ENCODE measurements at places on chromosomes 3 and 15.

- DNase-seq = no peak
Measured at GRCh38 chr3:56269755-56270535, 198.3 kb downstream of the ERC2 start.

DNA sequence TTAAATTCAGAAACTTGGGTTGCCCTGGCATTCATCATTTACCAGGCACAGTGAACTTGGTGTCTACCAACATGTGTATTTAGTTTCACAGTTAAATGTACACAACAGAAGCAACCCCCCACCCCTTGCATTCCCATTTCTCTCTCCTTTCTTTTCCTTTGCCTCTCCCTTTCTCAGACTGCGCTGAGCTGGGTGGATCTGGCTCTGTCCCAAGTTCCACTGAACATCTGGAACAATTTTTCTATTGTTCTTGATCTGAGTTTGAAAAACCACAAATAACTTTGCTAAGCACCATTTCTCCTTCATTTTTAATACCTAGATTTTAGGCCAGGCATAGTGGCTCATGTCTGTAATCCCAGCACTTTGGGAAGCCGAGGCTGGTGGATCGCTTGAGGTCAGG lies 242.2 kb downstream of the ABHD5 start:
- DNase-seq = no peak

DNA sequence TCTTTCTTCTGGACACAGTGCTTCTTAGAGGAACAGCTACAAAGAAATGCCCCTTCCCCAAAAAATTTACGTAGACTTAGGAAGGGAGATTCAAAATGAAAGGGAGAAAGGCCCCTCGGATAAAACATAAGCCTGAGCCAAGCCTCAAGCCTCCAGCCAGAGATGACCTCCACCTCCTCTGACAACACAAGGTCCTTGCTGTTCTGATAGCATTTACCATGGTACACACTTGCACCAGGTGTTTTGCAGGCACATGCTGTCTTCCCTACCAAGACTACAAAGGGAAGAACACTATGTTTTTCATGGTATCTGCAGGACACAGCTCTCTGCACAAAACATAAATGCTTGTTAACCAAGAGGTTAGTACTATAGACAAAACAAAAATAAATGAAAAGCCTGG lies 27.8 kb downstream of the RYK start:
- DNase-seq = no peak

- no peak for DNase-seq
Measured at GRCh38 chr3:121515313-121515712, 30.5 kb downstream of the POLQ start.

GRCh38 chr3:125067225-125067624 lies 11.4 kb upstream of the HEG1 start:
- no peak for DNase-seq

DNA sequence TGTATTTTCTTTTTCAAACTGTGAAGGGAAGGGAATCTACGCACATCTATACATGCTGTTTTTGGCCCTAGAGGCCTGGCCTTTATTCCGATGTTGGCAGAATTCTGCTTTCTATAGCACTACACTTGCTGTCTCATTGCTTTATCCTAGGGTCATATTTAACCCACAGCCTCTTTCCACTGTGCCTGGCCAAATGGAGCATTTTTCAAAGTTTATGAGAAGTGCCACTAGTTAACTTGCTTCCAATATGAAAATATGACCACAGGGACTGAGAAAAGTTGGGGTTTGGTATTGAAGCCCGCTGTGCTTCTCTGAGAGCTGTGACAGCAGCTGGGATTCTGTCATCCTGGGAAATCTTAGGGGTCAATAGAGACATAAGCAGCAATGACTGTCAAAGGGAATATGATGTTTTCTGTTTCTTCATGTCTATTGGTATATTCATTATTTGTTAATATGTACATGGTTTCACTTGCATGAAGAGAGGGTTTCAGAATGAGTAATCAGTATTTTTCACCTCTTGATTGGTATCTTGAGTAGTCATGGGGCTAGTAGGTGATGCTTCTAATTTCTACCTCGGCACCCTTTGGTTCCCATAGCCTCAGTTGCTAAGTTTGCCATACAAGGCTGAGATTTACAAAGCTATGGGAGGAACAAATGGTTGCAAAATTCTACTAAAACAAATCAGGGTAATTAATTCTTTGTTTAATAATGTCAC lies 275.8 kb upstream of the RBMS3 start:
- peak; percentile 21 for DNase-seq

GRCh38 chr15:29089731-29090616 lies 179.6 kb downstream of the NSMCE3 start:
- DNase-seq = no peak

DNA sequence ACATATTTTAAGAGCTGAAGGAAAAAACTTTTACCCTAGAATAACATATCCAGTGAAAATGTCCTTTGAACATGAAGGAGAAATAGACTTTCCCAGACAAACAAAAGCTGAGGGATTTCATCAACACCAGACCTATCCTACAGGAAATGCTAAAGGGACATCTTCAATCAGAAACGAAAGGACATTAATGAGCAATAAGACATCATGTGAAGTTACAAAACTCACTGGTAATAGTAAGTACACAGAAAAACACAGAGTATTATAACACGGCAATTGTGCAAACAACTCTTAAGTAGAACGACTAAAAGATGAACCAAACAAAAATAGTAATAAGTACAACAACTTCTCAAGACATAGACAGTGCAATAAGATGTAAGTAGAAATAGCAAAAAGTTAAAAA lies 3.5 kb upstream of the ZSCAN2 start:
- DNase-seq = no peak

DNA sequence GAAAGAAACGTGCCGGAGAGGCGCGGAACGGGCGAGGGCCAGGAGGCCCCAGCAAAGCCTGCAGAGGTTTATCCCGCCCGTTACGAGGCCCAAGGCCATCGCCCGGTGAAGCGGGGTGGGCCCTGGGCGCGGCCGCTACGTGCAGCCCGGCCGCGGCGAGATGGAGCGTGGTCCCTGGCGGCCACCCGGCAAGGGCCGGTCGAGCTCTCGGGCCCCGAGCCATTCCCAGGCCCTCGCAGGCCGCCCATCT lies 1.1 kb downstream of the PKM start:
- no peak for DNase-seq

DNA sequence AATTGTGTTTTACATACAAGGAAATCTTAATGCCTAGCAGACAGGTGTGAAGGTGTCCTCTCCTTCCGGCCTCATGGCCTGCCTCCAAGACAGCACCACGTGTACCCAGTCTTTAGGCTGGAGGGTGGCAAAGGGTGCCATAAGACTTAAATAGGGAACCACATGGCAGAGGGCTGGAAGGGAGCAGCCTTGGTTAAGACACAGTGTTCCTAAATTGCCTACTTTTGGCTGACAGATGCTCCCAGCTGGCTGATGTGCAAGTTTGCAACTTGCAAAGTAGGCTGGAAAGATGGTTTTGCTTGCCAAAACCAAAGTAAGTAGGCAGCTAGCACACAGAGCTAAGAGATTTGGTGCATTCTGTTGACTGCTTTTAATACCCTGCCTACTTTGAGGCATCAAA lies 45.2 kb downstream of the CCNB2 start:
- DNase-seq = no peak

DNA sequence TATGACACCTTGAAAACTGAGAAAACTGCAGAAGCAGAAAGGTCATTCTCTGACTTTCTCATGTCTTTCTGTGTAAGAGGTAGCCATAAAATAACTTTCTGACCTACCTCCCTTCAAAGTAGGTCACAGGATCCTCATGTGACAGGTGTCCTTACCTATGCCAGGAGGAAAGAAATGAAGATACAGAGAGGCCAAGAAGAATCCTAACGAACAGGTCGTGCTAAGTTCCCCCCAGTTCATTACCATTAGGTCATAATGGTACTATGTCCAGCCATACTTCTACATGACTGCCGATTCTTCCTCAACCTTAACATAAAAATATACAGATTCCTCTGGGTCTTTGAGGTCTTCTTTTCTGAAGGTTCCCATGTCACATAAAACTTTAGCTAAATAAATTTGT lies 118.6 kb downstream of the FOXB1 start:
- no peak for DNase-seq

GRCh38 chr3:188097791-188098190 lies 56.2 kb upstream of the LPP start:
- DNase-seq = no peak

DNA sequence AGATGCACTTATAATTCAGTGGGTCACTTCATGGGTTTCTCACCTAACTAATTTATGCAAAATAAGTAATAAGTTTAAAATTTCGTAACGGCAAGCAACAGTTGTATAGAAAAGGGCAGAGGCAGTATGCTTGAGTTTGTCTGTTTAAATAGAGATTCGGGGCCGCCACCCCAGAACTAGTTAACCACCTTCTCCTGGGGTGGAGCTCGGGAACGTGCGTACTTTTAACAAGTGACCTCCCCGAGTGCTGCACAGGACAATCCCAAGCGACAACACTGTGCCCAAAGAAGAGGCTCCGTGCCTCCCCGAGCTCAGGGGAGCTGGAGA lies 439 bp downstream of the SSR3 start:
- DNase-seq = no peak

GRCh38 chr3:177615015-177615414 lies 417.7 kb upstream of the TBL1XR1 start:
- no peak for DNase-seq

DNA sequence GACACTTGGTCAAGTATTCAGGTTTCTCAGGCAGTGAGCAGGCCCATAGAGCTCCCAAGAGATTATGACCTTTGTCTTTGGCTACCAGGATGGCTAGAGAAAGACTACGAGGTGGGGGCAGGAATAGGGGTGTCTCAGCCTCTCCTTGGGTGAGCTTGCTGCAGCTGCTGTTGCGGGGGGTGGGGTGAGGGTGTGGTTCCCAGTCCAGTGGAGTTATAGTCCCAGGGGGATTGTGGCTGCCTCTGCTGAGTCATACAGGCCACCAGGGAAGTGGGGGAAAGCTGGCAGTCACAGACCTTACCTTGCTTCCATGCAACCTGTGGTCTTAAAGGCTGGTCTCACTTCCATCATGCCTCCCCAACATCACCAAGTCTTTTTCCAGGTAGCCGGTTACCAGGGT lies 31.7 kb downstream of the ATP2C1 start:
- DNase-seq = no peak

- DNase-seq = no peak
Measured at GRCh38 chr3:69283496-69283895, 102.4 kb downstream of the FRMD4B start.

- DNase-seq = no peak
Measured at GRCh38 chr3:192833177-192833890, 84.3 kb downstream of the MB21D2 start.

GRCh38 chr15:60971732-60972131 lies 257.4 kb downstream of the RORA start:
- DNase-seq = no peak

GRCh38 chr3:193049935-193050334 lies 132.3 kb upstream of the MB21D2 start:
- no peak for DNase-seq

- no peak for DNase-seq
Measured at GRCh38 chr3:85781806-85782205, 823.0 kb downstream of the CADM2 start.

DNA sequence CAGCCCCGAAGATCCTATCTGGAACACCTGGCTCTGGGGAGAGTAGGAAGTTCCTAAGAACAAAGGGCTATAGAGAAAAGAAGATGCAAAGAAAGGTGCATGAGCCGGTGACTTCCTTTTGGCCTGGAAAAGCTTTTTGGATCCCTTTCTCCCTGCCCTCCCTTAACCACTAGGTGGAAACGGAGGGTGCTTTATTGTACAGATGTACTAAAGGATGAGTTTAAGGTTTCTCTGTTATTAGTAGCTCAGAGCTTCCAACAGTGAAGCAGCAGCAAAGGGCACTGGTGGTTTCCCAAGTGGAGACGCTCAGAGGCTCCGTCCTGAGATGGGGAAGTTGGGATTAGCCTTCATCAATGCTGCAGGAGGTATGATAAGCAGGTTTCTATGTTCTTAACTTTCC lies 5.9 kb upstream of the ADGRG7 start:
- no peak for DNase-seq

DNA sequence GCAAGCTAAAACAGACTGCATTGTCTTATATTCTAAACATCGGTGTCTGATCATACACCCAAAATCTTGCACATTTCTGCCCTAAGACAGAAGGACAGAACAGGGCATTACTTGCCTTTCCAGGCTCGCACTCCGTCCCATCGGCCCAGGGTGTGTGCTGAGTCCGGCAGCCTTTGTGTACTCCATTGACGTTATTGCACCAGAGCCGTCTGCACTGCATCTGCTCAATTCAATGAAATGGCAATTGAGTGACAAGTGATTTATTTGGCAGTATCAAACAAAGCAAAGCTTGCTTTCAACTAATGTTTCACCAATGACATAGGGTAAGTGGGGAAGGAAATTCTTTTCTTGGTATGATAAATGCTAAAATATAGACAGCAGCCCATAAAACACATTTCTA lies 40.0 kb downstream of the ADAMTS9 start:
- DNase-seq = no peak

DNA sequence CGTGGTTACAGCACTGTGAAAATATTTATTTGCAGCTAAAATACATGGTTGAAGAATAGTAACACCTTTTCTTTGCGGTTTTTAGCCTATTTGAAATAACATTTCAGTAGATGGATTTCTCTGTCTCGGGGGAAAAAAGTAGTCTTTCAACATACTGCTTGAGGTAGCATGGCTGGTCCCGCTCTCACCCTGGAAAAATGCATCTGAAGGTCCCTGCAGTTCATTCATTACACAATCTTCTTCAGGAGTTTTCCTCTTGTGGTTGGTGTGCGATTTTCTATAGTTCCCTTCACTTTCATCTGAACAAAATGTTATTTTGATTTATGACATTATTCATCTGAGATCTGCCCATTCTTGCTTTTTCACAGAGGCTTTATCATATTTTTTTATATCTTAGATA lies 75.9 kb downstream of the STRIT1 start:
- DNase-seq = no peak

DNA sequence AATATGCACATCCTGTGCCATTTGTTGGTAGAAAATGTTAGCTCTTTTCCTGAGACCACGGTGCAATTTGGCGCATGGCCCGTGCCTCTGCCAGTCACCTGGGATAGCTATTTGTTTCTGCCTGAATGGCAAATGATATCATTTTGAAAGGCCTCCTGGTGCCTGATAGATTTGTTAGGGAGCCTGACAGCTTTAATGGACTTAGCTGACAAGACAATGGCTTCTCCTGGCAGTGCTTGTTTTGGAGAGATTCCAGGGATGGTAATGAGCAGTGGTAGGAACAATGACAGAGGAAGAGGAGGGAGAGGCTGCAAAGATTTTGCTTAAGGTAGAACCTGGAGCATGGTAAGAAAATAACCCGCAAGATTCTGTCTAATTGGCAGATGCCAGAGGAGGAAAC lies 268.5 kb downstream of the CLSTN2 start:
- no peak for DNase-seq

GRCh38 chr3:183802989-183803388 lies 22.4 kb downstream of the MAP6D1 start:
- no peak for DNase-seq

GRCh38 chr3:154851644-154852043 lies 228.5 kb upstream of the MME start:
- no peak for DNase-seq

DNA sequence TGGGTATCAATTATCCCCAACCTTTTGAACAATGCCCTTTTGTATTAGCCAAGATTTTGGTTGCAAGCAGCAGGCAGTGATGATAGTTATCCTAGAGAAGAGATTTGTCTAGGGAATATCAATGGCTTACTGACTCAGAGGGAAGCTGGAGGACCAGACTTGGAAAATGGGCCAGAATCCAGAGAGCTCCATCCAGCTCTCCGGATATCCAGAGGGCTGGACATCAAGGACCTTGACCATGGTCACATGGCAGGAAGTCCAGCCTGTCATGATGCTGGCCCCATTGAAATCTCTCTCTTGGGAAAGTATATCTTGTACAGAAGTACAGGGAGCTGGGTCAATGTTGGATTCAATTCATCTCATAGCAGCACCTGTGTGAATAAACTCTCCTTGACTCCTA lies 148.5 kb upstream of the PDZRN3 start:
- no peak for DNase-seq

All from GM19239 (cell line).